Effector memory CD8-positive, alpha-beta T cell (primary cell): ENCODE measurements at places on chromosomes 11 and 22.

DNA sequence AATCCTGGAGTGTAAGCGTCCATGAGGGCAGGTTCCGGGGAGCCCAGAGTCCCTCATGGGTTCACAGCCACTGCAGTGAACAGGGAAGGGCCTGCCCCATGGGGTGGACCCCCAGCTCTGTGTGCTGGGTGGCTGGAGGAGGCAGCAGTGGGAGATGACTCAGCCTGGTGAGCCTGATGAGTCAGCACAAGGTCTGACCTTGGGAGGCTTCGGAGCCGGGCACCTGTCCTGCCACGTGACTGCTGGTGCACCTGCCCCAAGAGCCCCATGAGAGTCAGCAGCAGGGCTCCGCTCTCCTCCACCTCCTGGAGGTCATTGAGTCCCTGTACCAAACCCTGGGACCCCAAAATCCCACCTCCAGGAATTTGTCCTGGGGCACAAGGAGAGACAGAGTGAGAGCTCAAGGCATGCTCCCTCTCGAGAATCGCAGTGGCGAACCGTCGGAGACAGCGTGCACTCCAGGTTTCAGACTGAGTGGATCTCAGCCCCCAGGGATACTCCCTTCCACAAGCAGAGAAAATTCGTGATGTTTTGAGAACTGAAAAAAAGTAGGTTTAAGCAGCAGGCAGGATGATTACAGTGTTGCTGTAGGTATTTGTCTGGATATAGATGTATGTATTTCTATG lies 1221.7 kb downstream of the BRD1 start:
- DNase-seq: no peak

DNA sequence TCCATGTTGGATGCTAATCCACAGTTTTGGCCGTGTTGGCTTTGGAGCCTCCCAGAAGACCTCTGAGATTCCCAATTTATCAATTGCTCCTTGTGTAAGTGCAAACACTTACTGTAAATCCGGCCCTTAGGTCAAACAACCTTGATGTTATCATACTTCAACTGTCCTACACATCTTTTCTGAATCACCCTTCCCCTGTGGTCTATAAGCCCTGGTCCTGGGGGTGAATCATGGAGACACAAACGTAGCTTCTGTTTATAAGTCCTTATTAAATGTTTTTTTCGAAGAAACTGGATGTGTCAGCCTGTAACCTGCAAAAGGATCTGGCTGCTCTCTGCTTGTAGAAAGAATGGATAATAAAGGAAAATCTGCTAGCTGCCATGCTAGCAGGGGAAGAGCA lies 1.7 kb upstream of the IL10RA start:
- DNase-seq: no peak

- DNase-seq: no peak
Observed at GRCh38 chr11:13874597-13874996, 87.9 kb upstream of the SPON1 start.

GRCh38 chr11:88246696-88247095 lies 71.5 kb upstream of the RAB38 start:
- no peak for DNase-seq

GRCh38 chr22:17985606-17986005 lies 38.8 kb downstream of the MICAL3 start:
- DNase-seq: no peak

DNA sequence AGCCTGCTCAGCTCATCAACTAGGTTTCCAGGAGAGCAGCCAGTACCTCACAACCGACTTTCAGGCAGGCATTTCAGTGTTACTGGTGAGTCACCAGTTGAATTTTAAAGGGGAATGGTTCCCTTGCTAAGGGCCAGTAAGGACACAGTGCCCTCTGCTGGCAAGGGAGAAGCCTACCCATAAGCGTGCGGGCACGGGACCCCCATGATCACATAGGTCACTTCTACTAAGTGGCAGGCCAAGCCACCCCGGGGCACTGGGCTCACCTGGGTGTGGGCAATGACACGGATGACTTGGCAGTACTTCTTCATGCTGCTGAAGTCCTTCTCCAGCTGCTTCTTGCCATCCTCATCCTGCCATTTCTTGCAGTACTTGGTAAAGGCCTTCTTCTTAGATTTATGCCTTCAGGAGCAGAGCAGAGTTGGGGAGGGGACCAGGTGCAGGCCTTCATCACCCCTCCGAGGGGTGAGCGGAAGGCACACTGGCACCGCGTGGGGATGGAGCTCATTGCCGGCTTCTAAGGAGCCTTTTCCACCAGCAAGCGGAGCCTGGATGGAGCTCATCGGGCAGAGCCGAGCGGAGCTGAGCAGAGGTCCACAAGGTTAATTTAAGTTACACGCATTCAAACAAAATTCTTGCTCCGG lies 2.9 kb downstream of the RPL3 start:
- peak; percentile 74 for DNase-seq

- DNase-seq: no peak
Observed at GRCh38 chr11:106761240-106761639, 257.0 kb downstream of the GUCY1A2 start.

GRCh38 chr11:79212741-79213190 lies 228.1 kb downstream of the TENM4 start:
- no peak for DNase-seq

- DNase-seq: no peak
Observed at GRCh38 chr11:119266517-119267255, 50.2 kb downstream of the MCAM start.

DNA sequence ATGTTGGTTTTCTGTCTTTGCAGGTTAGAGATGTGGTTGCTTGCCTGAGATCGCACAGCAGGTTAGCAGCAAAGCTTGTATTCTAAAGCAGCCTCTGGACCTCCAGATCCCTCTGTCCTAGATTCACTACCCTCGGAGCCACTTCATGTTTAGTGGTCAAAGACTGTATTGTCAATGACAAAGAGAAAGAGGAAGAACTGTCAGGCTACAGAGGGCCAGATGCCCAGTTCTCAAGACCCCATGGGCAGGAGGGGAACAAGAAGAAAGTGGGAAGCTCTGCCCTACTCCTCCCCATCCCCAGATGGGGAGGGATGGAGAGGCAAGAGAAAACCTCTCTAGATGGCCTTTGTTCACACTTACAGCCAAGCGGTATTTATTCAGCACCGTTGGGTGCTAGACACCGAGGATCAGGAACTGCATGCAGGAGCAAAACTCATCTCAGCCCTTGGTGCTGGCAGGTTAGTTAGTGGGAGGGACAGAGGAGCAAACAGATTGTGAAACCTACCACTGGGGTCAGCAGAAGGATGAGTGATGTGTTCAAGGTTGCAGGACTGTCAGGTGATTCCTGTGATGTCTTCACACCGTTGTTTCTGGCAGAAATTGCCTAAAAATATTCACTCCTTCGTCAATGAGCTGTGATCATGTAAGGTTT lies 38.3 kb upstream of the PTPRJ start:
- DNase-seq: no peak

- peak; percentile 23 for DNase-seq
Observed at GRCh38 chr11:86800076-86800959, at the start of gene PRSS23. PRSS23 (plus strand) TSS chr11:86800542; CDS start chr11:86807644, 7,102 bp downstream.

DNA sequence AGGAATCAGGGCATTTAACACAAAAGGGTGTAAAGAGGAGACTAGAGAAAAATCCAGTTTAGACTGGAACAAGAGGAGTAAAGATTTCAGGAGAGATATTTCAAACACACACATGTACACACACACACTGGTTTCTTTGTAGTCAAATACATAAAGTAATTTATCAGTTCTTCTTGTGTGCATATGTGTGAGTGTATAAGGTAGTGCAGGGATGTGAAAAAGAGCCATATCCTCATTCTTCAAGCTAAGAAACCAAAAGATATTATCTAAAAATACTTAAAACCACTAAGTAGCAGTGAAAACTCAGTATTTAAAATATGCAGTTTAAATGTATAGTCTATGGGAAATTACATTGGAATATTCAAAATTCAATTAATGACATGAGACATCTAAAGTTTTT lies 52.5 kb upstream of the CARD18 start:
- DNase-seq: no peak

DNA sequence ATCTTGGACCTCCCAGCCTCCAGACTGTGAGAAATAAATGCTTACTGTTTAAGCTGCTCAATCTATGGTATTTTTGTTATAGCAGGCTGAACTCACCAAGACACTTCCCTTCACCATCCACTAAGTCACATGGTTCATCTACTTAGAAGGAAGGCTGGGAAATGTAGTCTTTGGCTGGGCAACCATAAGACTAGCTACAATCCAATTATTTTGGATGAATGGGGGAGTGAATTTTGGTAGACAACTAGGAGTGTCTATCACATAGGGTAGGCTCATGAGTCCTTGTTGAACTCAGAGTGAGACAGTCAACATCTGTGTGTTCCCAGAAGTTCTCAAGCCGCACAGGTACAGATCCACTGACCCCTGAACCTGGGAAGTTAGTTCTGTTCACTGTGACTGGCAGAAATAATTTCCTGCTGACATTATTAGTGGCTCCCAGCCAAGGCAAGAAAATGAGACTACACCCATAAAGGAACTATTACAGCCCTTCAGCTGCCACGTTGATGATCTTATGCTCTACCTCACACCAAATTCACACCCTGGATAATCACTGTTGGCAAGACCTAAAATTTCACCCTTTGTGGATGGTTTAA lies 3.1 kb upstream of the SLC35C1 start:
- no peak for DNase-seq

GRCh38 chr11:94678236-94678635 lies 89.9 kb upstream of the AMOTL1 start:
- DNase-seq: no peak

- DNase-seq: no peak
Observed at GRCh38 chr22:39325392-39325932, 6.0 kb upstream of the RPL3 start.
